ENCODE measurements at places on chromosomes 5 and 9.

DNA sequence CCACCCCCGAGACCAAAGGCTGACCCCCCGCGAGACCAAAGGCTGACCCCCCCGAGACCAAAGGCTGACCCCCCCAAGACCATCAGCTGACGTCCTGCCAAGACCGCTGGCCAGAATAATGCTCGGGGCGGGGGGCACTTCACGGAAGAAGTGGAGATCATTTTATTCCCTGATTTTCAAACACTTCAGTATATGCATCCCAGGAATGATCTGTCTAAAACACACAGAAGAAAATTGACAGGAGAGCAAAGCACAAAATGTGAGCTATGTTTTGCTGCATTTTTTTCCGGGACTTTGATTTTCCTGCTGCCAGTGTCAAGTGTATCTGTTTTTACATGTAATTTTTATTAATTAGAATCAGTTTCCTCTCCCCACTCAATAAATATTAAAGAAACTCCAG is 67.1 kb downstream of the ADAMTS2 start:
- DNase-seq: no peak

DNA sequence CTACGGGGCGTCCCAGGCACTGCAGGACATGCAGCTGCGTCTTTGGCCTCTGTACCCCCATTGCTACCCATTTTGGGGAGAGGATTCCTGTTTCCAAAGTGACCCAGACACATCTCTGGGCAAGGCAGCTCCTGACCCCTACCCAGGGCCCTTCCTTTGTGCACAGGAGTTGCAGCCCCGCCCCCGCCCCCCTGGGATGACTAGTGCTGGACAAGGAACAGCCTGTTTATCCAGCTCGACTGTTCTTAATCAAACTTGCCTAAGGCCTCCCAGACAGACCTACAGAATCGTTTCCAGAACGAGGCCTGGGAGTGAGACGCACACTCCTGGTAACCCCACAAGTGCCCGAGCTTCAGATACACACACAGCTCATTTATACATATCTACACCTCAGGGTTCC is 13.2 kb downstream of the DIPK1B start:
- peak; percentile 52 for DNase-seq

GRCh38 chr5:132750471-132751230 is 3.4 kb downstream of the CCNI2 start:
- no peak for DNase-seq

- DNase-seq: no peak
Measured at GRCh38 chr5:108814551-108814950, 66.9 kb downstream of the FER start.

GRCh38 chr5:88660264-88660946 is 222.6 kb downstream of the MEF2C start:
- no peak for DNase-seq

- no peak for DNase-seq
Measured at GRCh38 chr5:65866837-65867521, 59.4 kb upstream of the ERBIN start.

DNA sequence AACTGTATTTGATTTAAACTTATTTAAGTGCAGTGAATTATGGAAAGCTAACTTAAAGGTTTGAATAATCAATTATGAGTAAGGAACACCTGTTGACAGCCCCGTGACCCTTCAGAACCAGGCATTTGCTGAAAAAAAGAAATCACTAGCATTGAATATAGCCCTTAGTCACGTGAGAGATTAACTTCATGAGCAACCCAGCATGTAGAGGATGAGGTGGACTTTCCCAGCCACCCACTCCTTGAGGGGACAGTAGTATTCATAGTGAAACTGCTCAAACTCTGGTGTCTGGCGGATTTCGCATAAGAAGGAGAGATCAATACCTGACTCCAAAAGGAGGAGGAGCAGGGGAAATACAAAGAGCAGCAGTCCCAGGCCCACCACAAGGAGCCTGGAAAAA is 184.8 kb upstream of the RASEF start:
- no peak for DNase-seq

GRCh38 chr9:37948417-37948980 is 44.6 kb upstream of the SLC25A51 start:
- no peak for DNase-seq

DNA sequence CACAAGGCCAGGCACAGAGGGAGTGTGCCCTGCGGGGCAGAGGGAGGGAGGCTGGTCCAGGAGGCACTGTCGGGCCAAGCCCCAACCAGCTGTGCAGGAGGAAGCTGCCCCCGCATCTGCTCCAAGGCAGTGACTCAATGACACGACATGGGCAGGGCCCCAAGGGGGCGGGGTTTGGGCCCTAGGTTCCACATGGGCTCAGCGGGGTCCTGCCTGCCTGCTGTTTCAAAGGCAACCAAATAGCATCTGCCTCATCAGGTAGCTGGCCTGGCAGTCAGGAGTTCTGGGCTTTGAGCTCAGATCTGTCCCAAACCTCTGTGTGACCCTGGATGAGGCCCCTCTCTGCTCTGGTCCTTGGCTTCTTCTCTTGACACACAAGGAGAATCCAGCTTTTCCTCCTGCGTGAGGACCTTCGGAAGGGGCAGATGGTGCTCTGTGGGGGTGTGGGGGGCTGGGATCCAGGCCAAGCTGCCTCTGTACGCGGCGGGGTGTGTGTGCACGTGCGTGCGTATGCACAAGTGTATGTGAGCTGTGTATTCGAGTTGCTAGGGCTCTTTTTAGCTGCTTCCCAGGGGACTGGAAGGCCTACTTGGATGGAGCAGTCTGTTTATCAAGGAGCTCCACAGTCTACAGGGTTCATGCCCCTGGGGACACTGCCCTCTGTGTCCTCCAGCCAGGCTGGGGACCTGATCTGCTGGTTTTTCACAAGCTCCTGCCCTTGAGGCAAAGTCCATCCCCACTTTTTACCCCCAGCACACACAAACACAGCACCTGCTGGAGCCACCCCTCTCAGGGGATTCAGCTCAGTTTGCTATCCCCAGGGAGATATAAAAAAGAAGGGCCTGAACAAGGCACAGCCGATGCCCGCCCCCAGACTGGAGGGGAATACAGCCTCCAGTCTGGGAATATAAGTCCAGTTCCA is 138.9 kb downstream of the RGS3 start:
- no peak for DNase-seq

DNA sequence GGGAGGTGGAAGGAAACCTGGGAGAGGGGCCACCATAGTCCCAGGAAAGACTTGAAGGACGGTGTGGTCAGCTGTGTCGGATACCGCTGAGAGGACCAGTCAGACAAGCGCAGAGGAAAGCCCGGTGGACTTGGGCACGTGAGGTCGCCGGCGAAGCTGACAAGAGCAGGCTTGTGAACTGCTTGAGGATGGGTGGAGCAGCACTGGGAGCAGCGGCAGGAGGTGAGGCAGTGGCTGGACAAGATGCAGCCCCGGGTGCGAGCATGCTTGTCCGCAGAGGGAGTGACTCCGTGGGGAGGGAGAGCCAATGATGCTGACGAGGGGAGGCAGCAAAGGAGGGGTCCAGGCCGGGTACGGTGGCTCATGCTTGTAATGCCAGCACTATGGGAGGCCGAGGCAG is 18.3 kb upstream of the CD74 start:
- DNase-seq: no peak

DNA sequence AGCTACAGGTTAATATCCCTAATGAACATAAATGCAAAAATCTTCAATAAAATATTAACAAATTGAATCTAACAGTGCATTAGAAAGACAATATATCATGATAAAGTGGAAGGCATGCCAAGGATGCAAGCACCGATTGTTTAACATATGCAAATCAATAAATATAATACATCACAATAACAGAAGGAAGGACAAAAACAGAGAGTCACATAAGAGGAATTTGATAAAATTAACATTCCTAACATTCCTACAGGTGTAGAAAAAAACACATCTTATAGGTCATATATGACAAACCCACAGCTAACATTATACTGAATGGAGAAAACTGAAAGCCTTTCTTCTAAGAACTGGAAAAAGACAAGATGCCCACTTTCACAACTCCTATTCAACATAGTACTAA is 297.0 kb downstream of the CDH18 start:
- DNase-seq: no peak

GRCh38 chr5:10219068-10219467 is 30.6 kb downstream of the ATPSCKMT start:
- no peak for DNase-seq

DNA sequence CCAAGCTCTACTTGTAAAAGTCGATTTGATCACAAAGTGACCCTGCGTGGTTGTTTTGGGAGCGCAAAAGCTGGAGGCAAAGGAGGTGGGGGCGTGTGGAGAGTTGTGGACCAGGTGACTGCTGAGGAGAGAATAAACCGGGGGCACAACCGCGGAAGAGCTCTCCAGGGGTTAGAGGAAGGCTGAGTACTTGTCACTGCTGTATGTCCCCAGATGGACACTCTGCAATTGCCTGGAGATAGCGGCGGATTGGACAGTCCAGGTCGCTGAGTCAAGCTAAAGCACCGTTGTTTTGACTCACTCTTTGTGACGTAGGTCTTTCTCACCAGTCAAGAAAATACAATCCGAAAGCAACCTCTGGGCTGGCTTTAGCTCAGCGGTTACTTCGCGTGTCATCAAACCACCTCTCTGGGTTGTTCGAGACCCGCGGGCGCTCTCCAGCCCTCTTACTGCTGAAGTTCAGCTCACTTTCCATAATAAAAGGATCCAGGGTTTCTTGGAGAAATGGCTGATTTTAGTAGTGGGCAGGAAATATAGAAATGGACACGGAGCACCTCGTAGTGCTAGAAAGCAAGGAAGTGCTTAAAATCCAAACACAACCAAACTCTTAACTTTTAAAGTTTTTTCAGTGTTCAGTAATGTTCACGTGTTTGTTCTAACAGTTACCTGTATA is 25.7 kb downstream of the ZMAT2 start:
- peak; percentile 82 for DNase-seq

- DNase-seq: no peak
Measured at GRCh38 chr5:1211701-1212100, 10.3 kb downstream of the SLC6A19 start.

DNA sequence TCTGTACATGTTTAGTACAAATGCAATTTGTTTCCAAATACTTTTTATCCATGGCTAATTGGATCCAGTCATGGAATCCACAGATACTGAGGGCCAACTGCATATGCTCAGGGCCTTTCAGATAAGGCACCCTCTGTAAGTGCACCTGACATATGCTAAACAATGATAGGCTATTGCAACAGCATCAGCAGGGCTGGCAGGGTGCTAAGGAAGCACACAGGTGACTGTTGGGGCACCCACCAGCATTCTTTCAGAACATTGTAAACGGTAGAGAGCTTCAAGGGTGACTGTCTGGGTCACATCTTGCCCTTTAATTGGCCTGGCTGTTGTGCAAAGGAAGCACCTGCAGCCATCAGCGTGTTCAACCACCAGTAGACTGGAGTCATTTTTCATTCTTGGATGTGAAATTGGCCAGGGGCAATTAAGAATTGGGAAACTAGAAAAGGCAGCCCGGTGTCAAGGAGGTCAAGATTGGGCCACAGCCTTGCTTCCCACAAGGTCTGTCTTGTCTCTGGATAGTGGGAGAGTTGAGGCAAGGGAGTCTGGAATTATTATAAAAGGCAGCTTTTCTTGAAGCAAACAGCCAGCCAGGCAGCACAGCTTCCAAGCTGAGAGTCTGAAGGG is 129.3 kb upstream of the RAI14 start:
- DNase-seq: no peak

DNA sequence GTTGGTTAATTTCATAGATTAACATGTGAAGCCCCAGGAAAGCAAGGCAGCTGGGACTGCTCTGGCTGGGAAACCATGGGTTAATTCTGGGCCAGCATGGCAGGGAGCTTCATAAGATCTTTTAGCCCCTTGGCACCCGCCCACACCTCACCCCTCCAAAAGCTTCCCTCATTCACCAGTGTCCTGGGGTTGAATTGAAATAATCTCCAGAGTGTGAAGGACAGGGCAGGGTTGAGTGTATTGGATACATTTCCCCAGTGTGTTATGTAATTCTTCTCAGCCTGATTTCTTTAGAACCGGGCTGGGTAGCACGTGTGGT is 19.4 kb downstream of the WNT8A start:
- no peak for DNase-seq

GRCh38 chr5:43601454-43602260 is 1.3 kb upstream of the NNT start:
- DNase-seq: no peak

DNA sequence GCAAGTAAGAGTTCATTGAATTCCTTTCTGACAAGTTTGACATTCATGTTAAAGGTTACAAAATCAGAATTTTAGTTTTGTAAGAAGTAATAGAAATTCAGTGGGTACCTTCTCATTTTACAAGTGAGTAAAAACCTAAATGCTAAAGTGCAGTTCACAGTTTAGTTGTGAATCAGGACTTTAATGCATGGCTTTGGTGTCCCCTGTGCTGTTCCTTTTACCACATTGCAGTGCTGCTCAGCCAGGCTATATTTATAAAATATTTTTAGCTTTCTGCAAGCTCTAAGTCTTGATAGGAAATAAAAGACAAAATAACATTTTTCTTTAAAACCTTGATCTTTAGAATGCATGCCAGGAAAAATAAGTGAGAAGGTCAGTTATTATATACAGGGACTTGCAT is 26.3 kb downstream of the PAM start:
- DNase-seq: no peak

GRCh38 chr5:127761869-127762268 is 58.7 kb downstream of the CCDC192 start:
- DNase-seq: no peak

- DNase-seq: no peak
Measured at GRCh38 chr5:150500328-150500841, 7.5 kb upstream of the NDST1 start.

GRCh38 chr9:18067548-18068120 is 406.3 kb upstream of the ADAMTSL1 start:
- DNase-seq: no peak

GRCh38 chr9:36868586-36869282 is 165.3 kb downstream of the PAX5 start:
- DNase-seq: no peak

DNA sequence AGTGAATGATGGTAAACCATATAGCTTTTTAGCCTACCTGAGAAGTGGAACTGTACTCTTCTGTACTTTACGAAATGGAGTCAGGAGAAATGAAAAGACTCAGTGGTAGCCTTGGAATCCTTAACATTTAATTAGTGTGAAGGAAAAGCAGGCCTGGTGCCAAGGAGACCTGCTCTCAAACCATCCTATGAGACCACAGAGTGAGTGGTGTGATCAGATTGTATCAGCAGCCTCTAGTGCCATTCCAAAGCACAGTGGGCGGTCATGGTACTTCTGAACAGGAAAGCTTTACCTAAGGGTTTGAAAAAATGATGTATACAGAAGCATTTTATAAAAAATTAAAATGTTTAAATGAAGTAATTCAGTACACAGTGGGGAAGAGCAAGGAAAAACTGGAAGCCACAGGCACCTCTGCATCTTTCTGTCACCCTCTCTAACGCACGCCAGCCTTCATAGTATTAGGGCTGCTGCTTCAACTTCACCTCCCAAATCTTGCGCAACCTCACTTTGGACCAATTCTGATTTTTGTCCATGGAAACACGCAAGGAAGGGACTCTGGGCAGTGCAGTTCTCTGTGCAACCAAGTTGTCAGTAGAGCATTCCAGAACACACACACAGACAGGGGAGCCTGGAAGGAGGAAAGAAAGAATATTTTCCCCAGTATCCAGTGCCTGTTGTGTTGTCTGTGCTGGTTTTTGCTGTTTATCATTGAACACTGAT is 203.7 kb downstream of the SH3GL2 start:
- DNase-seq: no peak
